ENCODE measurements at places on chromosomes 5 and 9.

DNA sequence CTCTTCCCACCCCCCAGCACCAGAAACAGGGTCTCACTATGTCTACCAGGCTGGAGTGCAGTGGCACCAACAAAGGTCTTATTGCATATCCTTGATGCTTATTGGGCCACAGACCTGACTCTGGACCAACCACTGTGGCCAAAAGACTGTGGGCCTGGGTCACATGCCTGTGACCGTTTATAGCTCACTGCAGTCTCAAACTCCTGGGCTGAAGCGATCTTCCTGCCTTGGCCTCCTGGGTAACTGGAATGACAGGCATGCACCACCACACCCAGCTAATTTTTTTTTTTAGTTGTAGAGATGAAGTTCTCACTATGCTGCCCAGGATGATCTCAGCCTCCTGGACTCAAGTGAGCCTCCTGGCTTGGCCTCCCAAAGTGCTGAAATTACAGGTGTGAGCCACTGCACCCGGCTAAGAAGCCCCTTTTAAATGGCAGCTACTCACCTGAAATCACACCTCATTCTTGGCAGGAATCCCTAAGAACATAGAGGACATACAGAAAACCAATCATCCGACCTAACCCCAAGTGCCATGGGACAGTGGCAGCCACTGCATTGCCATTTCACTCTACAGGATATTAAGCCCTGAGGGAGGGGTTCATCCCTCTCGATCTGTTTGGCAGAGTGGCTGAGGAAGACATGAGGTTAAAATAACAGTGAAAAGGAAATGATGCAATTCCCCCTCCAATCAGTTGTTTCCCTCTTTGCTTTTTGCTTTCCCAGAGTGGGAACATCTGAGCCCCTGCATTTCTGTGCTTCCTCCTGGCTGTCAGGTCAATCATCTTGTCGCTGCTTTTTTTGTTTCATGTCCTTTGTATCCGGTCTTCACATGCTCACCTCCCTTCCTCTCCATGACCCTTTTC lies 74.6 kb downstream of the LRRC70 start:
- DNase-seq: peak; percentile 67

- no peak for DNase-seq
Observed at GRCh38 chr5:114658194-114658593, 296.3 kb downstream of the KCNN2 start.

DNA sequence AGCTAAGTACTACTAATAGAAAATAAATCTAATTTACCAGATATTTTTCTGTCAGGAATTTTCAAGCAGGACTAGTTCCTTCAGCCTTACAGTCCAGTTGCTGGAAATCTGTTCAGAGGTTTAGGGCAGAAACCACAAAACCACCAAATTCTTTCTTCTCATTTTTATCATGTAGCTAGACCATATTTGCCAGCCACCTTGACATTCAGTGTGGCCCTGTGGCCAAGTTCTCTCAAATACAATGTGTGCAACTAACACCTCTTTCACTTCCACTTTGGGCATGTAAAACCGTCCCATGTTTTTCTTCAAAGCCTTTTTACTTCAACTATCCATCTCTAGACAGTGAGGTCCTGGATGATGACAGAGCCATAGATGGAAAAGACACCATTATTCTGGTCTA lies 1133.2 kb upstream of the CDH18 start:
- DNase-seq: no peak

DNA sequence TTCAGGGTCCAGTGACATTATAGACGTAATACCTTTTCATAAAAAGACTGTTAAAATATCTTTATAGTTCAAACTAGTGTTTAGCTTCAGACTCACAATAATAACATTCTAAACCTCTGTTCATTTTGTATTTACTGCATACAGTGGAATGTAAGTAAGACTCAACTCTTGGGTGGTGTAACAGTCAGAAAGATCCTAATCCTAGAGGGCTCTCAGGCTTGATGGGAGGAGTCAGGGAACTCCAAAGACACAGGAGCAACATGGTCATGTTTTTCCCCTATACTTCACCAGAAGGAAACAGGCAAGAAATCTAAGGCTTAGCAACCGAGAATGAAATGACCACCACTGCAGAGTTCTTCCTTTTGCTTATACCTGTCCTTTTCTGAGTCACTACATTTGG lies 82.6 kb downstream of the MRPS27 start:
- DNase-seq: no peak

DNA sequence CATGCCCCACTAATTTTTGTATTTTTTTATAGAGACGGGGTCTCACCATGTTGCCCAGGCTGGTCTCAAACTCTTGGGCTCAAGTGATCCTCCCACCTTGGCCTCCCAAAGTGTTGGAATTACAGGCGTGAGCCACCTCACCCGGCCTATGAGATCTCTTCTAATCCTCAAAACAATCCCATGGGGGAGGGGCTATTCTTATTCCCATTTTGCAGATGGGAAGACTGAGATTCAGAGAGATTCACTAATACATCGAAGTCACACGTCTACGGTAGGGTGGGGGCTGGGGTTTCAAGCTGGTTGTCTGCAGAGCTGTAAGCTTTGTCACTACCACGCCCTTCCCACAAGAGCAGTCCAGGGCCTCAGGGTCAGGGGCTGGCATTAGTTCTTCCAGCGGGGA lies 14.0 kb upstream of the NTNG2 start:
- DNase-seq: no peak

DNA sequence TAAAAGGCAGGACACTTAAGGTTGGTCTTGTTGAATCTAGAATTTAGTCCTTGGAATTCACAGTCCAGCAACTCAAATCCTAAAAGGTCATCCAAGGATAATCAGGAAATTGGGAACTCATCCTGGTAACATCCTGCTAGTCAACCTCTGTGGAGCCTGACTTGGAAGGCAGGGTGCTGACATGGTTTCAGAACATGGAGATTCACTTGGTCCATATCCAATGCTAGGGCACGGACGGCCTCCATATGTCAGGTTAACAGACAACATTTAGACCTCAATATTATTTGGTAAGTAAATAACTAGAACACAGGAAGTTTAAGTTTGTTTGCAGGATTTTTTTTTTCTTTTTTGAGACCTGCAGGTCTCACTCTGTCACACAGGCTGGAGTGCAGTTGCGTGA lies 783 bp upstream of the DNAH5 start:
- no peak for DNase-seq

DNA sequence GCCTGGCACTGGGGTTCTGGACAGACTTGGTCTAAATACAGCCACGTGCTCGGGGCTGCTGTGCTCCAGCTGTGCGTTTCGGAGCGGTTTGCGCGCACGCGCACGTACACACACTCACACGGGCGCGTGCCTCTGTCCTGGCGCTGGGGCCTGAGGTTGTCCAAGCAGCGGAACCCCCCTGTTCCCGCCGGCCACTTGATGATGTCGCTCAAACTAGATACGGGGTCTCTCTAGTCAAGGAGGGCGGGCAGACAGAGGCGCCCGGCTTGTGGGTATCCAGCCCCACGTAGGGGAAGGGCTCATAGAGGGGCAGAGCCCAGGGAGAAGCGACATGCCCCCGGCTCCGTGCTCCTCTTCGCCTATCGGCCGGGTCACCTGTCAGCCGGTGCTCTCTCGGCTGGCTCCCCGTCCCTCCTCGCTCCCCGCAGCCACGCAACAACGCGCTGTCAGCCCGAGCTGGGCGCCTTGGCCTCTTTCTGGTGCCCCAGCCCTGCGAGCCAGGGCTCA lies 8.9 kb downstream of the NR2F1-AS1 start:
- no peak for DNase-seq

DNA sequence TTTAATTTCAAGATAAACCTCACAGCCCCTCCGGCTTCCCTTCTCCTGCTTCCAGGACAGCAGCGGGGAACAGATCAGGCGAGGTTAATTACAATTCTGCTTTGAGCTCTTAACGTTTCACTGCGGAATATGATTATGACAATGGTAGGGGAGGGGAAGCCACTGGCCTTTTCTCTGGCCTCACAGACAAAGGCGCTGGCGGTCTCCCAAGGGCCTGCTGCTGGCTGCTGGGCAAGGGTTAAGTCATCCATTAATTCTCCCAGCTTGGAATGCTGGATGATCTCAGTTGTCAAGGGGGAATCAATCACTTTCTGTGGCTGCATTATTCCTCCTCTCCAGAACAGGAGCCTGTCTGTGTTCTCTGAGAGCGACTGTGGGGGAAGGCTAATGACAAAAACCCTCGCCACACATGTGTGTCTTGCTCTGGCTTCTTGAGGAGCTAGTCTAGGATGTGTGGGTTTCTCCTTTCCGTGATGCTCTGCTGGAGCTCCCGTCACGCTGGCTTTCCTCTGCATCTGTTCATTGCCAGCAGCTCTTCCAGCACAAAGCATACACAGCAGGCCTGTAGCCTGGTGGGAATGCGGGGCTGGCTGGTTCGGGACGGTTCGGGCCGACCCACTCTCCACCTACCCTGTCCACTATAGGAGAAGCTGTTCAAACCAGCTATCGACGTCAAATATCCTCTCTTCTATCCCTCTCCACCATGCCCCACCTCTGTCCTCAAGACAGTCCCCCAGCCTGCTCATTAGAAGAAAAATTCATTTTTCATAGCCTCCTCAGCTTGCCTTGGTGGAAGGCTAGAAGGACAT lies 82.8 kb downstream of the DCP2 start:
- no peak for DNase-seq
